ENCODE measurements at places on chromosomes 5 and 9. TPM values are rescaled to one million over a fixed set of nuclear protein-coding genes. Genes with fewer than 3 reads are reported as not detected.

Gene TAL2
- not detected for total RNA-seq

Gene LCN9
- not detected for total RNA-seq

Gene ARSI
- 32.7 TPM for total RNA-seq

Gene TOR1B
- total RNA-seq = 74.6 TPM

Gene NTMT1
- 79.5 TPM for total RNA-seq

Gene PRDM9
- total RNA-seq = not detected

Gene TXNDC15
- total RNA-seq = 90.4 TPM

Gene SPACA9
- 0.91 TPM for total RNA-seq

Gene NDUFS6
- 60.0 TPM for total RNA-seq
